ENCODE measurements at places on chromosomes 6 and 20.

DNA sequence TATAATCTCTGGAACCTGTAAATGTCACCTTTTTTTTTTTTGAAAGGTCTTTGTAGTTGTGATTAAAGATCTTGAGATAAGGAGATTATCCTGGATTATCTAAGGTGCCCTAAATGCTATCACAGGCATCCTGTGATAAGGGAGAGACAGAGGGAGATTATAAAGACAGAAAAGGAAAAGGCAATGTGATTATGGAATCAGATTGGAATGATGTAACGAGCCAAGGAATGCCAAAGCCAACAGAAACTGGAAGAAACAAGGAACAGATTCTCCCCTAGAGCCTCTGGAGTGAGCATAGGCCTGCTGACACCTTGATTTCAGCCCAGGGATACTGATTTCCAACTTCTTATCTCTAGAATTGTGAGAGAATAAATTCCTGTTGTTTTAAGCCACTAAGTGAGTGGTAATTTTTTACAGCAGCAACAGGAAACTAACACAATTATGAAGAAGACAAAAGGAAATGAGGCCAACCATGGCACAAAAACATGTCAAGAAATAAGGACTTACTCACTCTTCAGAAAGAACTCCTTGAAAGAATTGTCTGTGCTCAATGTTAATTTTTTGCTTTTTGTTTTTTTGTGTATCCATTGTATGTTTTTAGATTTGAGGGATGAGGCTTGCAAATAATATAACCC is 82.7 kb downstream of the CFAP61 start:
- DNase-seq, result no peak

GRCh38 chr6:102085257-102085656 is 691.7 kb downstream of the GRIK2 start:
- DNase-seq, result no peak

GRCh38 chr6:43940393-43941087 is 170.5 kb downstream of the VEGFA start:
- DNase-seq, result no peak

GRCh38 chr6:3904518-3904917 is 55.3 kb downstream of the FAM50B start:
- DNase-seq, result no peak

DNA sequence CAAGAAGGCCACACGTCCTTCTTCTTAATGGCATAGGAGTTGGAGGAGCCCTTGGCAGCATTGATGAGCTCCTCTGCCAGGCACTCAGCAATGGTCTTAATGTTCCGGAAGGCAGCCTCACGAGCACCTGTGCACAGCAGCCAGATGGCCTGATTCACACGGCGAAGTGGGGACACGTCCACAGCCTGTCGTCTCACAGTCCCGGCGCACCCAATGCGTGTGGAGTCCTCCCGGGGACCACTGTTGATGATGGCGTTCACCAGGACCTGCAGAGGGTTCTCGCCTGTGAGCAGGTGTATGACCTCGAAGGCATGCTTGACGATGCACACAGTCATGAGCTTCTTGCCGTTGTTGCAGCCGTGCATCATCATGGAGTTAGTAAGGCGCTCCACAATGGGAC is 4.6 kb upstream of the TSPYL4 start:
- DNase-seq, result no peak

- no peak for DNase-seq
Observed at GRCh38 chr6:38054527-38055202, 235.1 kb downstream of the ZFAND3 start.

DNA sequence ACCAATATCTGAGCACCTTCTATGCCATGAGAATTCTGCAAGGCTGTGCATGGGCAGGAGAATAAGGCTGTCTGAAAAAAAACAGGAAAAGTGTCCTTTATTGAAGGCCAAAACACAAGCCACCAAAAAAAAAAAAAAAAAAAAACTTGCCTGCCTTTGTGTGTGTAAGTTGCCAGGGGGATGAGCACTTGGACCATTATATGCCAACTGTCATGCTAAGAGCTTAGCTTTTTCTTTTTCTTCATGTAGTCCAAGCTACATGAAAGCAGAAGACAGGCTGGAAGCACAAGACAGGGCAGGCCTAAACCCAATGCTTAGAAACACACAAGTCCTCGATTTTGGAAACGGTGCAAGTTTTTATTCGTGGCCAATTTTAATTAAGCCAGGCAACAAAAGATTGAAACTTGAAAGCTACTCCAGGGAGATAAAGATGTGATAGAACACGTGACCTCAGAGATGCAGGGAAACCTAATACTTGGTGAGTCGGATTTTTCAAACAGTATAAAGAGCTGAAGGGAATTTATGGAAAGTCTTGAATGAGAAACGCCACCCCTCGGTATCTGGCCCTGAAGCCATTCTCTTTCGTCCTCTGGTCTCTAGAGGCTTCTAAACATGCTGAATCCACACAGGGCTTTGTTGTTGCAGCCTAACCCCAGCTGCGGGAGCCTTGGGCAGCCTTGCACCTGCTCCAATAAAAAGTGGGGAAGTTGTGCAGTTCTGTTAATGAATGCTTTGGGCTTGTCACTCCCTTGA is 8.6 kb downstream of the BMP7 start:
- DNase-seq, result no peak

GRCh38 chr6:166592821-166593220 is 6.3 kb upstream of the RAMACL start:
- no peak for DNase-seq

- DNase-seq, result no peak
Observed at GRCh38 chr6:119683031-119683430, 333.5 kb upstream of the MAN1A1 start.

DNA sequence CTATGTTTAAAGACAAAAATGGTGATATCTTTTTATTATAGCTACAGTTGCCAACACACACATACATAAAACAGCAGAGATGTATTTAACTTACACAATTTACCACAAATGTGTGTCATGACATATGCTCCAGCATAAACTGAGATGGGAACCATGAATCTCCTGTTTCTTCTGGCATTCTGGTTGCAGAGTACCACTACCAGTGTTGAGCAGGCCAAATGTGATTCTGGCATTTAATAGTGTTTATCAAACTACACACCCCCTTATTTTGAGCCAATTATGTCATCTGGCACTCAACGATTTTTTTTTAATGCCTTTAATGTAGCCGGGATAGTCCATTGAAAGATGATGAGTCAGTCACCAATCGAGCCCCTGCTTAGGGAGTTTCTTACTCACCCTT is 59.0 kb upstream of the TPD52L1 start:
- no peak for DNase-seq

DNA sequence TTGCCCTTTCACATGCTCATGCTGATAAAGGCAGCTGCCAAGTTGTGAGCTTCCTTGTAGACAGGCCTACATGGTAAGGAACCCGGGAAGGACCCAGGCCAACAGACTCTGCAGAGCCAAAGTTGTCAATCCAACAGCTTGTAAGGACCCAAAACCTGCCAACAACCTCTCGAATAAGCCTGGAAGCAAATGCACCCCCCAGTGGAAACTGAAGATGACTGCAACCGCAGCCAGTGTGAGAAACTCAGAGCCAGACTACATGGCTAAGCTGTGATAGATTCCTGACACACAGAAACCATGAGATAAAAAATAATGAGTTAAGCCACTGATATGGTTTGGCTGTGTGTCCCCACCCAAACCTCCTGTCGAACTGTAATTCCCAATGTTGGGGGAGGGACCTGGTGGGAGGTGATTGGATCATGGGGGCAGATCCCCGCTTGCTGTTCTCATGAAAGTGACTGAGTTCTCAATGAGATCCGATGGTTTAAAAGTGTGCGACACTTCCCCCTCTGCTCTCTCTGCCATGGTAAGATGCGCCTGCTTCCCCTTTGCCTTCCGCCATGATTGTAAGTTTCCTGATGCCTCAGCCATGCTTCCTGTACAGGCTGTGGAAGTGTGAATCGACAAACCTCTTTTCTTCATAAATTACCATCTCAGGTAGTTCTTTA is 18.8 kb upstream of the CLPSL2 start:
- peak; percentile 8 for DNase-seq

DNA sequence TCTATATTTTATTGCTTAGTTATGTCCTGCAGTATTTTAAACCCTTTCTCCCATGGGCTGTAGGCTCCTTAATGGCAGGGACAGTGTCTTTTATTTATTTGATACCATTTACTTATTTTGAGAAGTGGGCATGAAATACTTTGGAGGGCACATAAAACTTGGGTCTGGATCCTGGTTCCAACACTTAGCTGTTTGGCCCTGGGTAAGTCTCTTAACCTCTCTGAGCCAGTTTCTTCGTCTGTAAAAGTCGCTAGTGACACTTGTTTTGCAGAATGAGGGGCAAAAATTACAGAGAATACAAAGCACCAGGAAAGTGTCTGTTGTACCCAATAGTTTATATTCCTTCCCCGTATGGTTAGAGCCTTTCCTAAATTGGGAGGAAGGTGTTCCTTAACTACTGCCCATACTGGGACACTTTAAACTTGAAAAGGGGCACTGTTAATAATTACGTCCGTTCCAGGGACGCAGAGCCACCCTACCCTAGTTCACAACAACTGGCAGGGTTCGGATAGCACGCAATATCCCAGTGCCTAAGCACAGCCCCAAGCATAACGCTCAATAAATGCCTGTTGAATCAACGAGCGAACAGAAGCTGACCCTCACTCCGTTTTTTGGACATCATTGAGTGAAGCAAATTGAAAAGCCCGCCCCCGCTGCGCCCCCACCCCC is 6.0 kb upstream of the ARMC12 start:
- no peak for DNase-seq

GRCh38 chr6:7938562-7939183 is 28.1 kb upstream of the TXNDC5 start:
- no peak for DNase-seq

DNA sequence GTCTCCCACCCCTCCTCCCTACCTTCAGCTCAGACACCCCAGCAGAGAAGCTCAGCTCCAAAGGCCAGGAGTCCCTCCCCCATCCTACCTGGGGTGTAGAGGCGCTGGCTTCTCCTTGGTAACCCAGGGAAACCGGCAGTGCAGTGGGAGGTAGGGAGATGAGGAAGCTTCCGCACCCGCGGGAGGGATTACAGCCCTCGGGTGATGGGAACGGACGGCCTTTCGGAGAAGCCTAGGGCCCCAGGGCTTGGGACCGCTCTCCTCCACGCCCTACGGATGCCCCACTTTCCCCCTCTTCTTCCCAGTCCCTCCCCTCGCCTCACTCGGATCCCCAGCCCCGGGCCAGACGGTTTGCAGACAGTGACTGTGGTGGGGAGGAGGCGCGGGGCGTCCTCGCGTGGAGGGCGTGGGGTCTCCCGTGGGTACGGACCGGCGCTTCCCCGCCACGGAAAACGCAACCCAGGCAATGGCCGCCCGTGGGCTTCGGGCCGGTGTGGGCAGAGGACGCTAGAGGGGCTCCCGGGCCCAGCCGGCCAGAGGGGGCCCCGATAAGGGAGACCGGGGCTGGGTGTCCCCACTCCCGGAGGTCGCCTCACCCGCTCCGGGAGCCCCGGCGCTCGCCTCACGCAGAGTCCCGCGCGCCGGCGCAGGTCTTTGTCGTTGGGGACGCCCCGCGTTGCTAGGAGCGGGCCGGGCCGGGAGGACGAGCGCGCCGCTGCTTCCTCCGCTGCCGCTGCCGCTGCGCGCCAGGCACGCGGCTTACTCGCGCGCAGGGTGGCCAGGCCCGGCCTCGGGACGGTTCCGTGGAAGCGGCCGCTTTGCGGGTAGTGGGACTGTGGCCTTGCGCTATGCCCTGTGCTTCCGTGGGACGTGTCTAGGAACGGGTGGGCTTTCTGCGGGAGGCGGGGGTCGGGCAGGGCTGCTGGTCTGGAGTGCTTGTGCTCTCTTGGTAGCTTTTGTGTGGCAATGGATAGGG is 15.8 kb downstream of the AARS2 start:
- DNase-seq, result no peak

GRCh38 chr6:21807299-21808044 is 213.9 kb downstream of the SOX4 start:
- no peak for DNase-seq

GRCh38 chr6:7895125-7895423 is 15.5 kb downstream of the TXNDC5 start:
- DNase-seq, result no peak

GRCh38 chr6:143806282-143807102 is 36.6 kb upstream of the LTV1 start:
- no peak for DNase-seq

GRCh38 chr20:36063916-36064657 is 90.5 kb upstream of the EPB41L1 start:
- no peak for DNase-seq

GRCh38 chr20:59955131-59955796 is 3.0 kb upstream of the CDH26 start:
- peak; percentile 67 for DNase-seq

DNA sequence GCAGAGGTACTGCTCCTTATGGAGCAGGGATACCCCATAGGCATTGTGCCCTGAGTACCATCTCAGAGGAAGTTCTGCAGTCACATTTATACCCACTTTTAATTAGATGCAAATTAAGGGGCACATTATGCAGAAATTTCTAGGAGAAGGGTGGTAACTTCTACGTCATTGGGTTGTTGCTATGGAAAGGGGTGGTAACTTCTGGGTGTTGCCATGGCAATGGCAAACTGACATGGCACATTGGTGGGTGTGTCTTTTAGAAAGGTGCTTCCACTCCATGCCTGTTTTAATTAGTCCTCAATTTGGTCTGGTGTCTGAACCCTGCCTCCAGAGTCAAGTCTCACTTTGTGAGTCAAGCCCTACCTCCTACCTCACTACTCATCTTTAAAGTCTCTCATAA is 42.0 kb downstream of the RSPO3 start:
- no peak for DNase-seq

Measured in SHP77 treated with DMSO at 0.1 percent for 48 hours (cell line).